Activated B cell treated with CpG ODN at 0.5 μM for 24 hours (primary cell): ENCODE measurements at places on chromosomes 11 and 22.

DNA sequence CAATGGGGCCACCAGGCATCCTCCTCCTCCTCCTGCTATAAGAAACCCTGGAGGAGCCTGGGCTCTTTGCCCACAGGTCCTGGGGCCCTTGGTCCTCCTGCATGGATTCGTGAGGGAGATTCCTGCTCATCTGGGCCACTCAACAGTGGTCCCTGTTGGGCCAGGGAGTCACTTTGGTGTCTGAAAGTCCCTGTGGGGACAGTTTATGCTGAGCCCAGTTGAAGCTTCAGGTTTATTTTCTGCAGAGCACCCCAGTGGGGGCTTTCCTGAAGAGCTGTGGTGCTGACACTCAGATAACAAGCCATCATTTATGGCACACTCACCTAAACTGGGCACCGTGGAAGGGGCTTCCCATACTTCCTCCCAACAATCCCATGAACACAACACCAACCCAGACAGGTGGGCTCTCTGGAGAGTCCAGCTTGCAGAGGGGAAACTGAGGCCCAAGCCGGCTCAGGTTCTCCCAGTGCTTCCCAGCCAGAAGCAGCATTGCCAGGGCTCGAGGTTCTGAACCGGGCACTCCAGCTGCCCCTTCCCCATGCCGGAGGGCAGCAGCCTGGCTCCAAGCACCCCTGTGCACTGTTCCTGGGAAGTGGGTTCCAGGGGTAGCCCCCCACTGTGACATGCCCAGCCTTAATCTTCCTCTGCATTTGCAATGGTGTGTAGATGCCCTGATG is 91.3 kb downstream of the MYEOV start:
- peak; percentile 6 for DNase-seq

DNA sequence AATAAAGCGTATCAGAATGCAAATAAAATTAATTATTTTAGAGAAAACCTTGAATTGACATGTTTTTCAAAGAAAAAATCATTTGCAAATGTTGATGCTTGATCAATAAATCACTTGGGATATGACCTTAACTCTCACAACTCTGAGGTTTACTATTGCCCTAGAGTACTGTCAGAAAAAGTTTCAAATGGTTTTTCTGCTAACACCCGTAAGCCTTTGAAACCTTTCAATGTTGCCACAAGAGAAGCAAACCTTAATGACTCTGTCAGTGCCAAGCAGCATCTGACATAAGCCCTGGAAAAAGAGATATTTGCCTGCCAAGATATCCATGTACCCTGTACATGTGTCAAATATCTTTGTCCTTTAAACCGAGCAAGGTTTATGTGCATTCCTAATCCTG is 384.3 kb upstream of the ARHGAP42 start:
- DNase-seq, result no peak

- no peak for DNase-seq
Measured at GRCh38 chr22:32994898-32995297, 63.3 kb downstream of the SYN3 start.

- no peak for DNase-seq
Measured at GRCh38 chr22:43036282-43036829, 21.4 kb upstream of the PACSIN2 start.

GRCh38 chr11:103942646-103943045 is 93.8 kb upstream of the DDI1 start:
- DNase-seq, result no peak

DNA sequence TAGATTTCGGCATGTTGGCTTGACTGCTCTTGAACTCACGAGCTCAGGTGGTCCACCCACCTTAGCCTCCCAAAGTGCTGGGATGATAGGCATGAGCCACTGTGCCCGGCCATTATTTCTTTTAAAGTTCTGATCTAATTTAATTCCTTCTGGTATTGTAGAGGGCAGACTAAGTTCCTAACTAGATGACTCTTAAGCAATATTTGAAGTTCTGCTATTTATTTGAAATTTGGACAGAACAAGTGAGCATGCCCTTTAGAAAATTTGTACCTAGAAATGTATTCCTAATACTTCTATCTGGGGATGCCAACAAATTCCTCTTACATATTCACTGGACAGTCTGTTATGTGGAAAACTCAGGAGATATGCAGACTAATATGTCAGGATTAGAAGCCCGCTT is 746.4 kb downstream of the LRRC4C start:
- DNase-seq, result no peak

DNA sequence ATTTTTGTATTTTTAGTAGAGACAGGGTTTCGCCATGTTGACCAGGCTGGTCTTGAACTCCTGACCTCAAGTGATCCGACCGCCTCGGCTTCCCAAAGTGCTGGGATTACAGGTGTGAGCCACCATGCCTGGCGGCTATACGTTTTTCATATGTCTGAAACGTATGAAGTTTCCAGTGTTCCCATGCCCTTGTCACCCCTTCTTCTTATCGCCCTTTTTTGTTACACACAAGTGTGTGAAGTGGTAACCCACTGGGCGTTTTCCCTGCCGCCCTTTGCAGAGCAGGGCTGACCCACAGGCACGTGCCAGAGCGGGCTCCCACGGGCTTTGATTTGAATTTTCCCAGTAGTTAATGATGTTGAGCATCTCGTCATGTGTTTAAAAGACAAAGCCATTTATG is 17.0 kb downstream of the PIM3 start:
- no peak for DNase-seq

GRCh38 chr11:26297189-26297975 is 34.5 kb upstream of the ANO3 start:
- DNase-seq, result no peak

DNA sequence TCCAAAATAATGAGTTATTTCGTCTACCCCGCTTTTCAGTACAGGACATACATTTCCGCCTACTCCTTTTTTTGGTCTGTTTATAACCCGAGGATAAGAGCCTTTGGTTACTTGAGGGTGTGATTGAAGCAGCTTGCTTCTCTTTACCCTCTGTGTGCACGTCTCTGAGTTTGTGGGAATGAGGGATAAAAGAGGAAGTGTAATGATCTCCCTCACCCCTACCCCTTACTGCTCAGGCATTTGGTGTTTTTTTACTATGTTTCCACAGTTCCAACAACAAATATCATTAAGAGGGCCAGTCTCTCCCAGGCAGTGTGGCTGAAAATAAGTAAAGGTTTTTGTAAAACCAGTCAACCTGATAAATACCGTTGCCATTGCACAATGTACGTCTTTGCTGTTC is 83.2 kb upstream of the GAL start:
- no peak for DNase-seq

GRCh38 chr11:119094816-119095065 is 6.9 kb downstream of the DPAGT1 start:
- no peak for DNase-seq

GRCh38 chr11:5767056-5767455 is 13.0 kb downstream of the OR52N4 start:
- no peak for DNase-seq

DNA sequence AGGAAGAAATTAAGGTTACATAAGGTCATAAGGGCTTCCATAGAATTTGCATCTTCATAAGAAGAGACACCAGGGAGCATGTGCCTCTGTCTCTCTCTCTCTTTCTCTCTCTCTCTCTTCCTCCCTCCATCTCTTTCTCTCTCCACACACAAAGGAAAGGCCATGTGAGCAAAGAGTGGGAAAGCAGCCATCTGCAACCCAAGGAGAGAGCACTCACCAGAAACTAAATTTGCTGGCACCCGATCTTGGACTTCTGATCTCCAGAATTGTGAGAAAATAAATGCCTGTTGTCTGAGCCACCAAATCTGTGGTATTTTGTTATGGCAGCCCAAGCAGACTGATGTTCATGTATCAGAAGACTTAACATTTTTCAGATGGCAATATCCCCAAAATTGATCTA is 6.4 kb upstream of the KRTAP5-10 start:
- no peak for DNase-seq

DNA sequence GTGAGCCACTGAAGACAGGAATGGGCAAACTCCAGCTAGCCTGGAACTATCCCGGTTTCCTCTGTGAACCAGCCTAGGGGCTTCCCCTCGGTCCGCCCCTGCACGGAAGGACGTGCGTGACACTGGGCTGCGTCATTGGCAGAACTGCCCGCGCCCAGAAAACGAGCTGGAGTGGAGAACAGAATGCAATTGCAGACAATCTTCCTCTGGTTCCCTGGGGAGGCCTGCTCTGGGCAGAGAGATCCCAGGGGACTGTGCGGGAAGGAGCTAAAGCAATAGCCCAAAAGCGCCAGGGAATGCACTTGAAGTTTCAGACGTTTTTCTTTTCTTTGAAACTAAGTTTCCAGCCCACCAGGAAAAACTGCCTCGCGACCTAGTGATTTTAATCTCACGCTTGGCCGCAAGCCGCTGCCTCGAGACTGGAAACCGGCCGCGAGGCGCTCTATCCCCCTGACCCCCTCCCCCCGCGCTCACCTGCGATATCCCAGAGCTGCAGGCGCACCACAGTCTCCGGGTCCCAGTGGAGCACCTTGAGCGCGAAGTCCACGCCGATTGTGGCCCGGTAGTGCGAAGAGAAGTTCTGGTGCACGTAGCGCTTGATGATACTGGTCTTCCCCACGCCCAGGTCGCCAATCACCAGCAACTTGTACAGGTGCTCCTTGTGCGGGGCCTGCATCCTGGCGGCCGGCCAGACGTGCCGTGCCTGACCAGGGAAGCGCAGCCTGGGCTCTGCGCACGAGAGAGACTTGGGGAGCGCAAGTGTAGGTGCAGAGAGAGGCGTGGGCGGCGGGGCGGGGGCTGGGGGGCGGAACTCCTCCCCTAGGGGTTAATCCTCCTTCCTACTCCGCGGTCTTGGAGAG is at the start of gene RAB38:
RAB38 (minus strand) TSS at position 735 of the 860 bp plus-strand sequence; CDS start at position 676, 59 bp downstream.
- DNase-seq, result no peak

GRCh38 chr22:34841331-34841771 is 224.6 kb upstream of the ISX start:
- no peak for DNase-seq

DNA sequence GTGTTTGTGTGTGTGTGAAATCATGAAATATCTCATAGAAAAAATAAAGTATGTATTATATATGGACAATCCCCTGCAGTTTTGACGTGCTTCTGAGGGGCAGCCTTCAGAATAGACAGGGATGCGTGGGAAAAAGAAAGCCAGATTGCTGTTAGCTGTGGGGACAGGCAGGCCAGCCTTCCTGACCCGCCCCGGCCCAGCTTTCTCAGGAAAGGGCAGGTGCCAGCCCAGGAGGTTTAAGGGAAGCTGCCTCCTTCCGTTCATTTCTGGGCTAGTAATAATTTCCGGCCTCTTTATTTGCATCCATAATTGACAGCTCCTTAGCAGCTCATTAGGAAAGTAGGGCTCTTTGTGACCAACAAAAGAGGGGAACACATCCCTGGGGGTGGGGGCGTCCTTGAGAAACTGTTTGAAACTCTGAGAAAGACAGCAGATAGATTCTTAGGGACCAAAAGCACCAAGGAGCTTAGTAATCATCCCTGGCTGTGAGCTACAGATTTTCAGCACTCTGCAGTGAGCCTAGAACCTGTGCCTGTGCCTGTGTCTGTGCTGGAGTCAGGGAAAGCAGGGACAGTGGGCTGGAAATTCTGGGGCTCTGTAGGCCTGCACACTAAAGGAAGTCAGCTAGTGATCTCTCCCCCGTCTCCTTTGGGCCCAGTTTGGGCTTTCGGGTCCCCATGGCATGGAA is 632.9 kb upstream of the CADM1 start:
- DNase-seq, result no peak

DNA sequence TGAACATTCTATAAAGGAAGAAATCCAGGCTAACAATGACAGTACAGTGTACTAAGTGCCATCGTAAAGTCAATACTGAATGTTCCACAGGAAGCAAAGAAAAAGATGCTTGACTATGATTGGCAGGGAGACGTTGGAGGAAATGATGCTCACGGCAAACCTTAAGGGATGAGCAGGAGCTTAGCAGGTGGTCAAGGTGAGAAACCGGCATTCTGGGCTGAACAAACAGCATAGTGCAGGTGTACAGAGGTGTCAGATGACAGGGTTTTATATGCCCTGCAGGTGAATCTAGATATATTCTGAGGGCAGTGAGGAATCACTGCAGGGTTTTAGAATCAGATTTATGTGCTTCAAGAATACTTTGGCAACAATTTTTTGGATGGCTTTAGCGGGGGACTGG is 85.3 kb upstream of the HEPHL1 start:
- DNase-seq, result no peak

DNA sequence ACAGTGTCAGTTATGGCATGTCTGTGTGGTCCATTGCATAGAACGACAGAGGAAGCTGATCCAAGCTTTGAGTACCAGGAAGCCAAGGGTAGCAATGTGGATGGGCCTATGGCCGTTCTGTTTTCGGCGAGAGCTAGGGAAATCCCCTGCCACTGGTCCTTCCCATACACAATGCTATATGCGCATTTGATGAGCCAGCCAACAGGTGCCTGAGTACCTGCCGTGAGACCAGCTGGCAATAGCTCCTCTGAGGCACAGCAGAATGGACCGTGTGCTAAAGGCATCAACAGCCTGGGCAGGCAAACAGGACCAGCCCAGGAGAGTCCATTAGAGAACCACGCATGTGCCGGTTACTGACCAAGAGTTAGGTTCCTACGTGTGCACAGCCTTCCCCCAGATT is 753.0 kb downstream of the NTM start:
- no peak for DNase-seq

GRCh38 chr22:27212617-27213177 is 555.3 kb downstream of the MIAT start:
- no peak for DNase-seq

DNA sequence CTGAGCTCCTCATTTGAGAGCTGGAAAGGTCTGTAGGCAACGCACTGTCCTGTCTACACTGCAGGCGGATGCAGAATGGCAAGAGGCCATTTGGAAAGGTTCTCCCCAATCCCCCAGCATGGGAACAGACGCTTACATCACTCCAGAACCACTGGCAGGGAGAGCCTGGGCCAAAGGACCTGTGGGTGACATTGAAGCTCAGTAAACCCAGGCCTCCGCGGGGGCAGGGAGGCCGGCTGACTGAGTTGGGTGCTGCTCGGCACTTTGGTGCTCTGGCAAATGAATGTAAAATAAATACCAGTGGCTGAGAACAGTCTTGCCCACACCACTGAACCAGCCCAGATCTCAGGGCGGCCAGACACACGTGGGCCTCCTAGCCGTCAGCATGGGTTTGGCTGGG is 22.4 kb downstream of the TOM1 start:
- no peak for DNase-seq

DNA sequence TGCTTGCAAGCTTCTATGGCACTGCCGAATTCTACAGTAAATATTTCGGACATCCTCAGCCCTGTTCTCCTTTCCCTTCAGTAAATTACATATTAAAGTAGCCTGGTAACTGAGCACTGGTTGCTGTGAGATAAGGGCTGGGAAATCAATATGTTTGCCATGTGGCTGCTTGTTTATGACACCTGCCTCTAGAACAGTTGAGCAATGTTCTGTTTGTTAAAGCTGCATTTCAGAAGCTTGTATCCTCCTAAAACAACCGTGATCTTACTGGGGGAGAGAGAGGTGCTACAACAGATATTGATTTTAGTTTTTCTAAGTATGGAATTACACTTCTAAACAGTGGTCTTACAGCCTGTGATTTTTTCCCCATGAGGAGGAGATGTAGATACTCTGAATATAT is 39.4 kb downstream of the ZBTB16 start:
- no peak for DNase-seq

DNA sequence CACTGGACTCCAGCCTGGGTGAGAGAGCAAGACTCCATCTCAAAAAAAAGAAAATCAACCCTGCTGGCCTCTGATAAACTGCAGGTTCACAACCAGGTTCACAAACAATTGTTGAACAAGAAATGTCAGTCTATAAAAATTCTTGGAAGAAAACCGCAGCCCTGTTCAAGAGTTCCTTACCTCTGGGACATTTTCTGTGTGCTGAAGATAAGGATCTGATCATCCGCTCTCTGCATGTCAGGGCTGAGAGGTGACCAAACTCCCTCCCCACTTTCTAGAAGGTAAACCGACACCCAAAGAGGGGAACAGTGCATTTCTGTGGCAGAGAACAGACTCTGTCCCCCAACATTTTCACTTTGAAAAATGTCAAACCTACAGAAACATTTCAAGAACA is 4.2 kb upstream of the UPK3A start:
- DNase-seq, result no peak

GRCh38 chr11:32137263-32137662 is 46.4 kb downstream of the RCN1 start:
- no peak for DNase-seq
